Thoracic aorta (tissue), 2 donors: ENCODE measurements at places on chromosomes 3 and 15. TPM values are rescaled to one million over a fixed set of nuclear protein-coding genes. Genes with fewer than 3 reads are reported as not detected.

Gene SLC28A1
- total RNA-seq = 1.6 TPM

Gene LDHAL6B
- total RNA-seq = not detected

Gene C15orf62
- total RNA-seq = not detected

Gene FANCD2OS
- total RNA-seq = not detected

Gene IFT57
- total RNA-seq = 35.7 TPM

Gene CCDC13
- 1.5 TPM for total RNA-seq

Gene CLDN16
- total RNA-seq = not detected

Gene HYAL1
- total RNA-seq = 6.1 TPM

Gene NBEAL2
- 48.7 TPM for total RNA-seq

Gene GOLGA8T
- total RNA-seq = not detected

Gene OXSM
- 3.8 TPM for total RNA-seq

Gene CLSTN2
- 15.7 TPM for total RNA-seq

Gene MAGI1
- total RNA-seq = 48.2 TPM

Gene CYP1A2
- not detected for total RNA-seq

Gene MBNL1
- 783 TPM for total RNA-seq

Gene B3GNT5
- 7.5 TPM for total RNA-seq

Gene CIB2
- 7.9 TPM for total RNA-seq

Gene LTK
- total RNA-seq = 0.35 TPM

Gene AP3B2
- total RNA-seq = not detected

Gene GPR171
- total RNA-seq = 7.0 TPM

Gene SERPINI2
- not detected for total RNA-seq

Gene TMEM62
- 22.5 TPM for total RNA-seq

Gene BCHE
- 0.41 TPM for total RNA-seq

Gene C3orf20
- total RNA-seq = not detected

Gene KPNA4
- 58.1 TPM for total RNA-seq

Gene CA12
- total RNA-seq = 8.1 TPM

Gene MST1R
- total RNA-seq = 3.7 TPM

Gene SCN5A
- 14.4 TPM for total RNA-seq

Gene TMIE
- not detected for total RNA-seq

Gene ABTB1
- 78.7 TPM for total RNA-seq

Gene GRM2
- total RNA-seq = 0.54 TPM

Gene ZBTB47
- total RNA-seq = 108 TPM

Gene KBTBD12
- total RNA-seq = 14.5 TPM

Gene PLSCR5
- total RNA-seq = not detected

Gene PEAK1
- total RNA-seq = 94.2 TPM

Gene SLC12A1
- 0.68 TPM for total RNA-seq

Gene LRRC2
- 0.42 TPM for total RNA-seq

Gene KIF15
- total RNA-seq = 0.42 TPM

Gene PLCB2
- total RNA-seq = 32.4 TPM

Gene SLC22A14
- 0.41 TPM for total RNA-seq

Gene GALNT15
- 157 TPM for total RNA-seq

Gene ECE2
- total RNA-seq = not detected

Gene CLDN18
- not detected for total RNA-seq

Gene CP
- 58.1 TPM for total RNA-seq

Gene PPIB
- 331 TPM for total RNA-seq

Gene RASL12
- total RNA-seq = 211 TPM

Gene NOX5
- total RNA-seq = 0.54 TPM

Gene FEZF2
- total RNA-seq = not detected

Gene WWTR1
- 243 TPM for total RNA-seq

Gene SOX14
- total RNA-seq = not detected

Gene CELF6
- total RNA-seq = 4.1 TPM

Gene LEKR1
- total RNA-seq = not detected
